ENCODE measurements at places on chromosomes 3 and 15.
A peak's percentile ranks its signal among the peaks of the same experiment; 100 is the strongest.

- DNase-seq, result peak; percentile 13
Measured at GRCh38 chr15:96115642-96116041, 214.9 kb upstream of the NR2F2 start.

DNA sequence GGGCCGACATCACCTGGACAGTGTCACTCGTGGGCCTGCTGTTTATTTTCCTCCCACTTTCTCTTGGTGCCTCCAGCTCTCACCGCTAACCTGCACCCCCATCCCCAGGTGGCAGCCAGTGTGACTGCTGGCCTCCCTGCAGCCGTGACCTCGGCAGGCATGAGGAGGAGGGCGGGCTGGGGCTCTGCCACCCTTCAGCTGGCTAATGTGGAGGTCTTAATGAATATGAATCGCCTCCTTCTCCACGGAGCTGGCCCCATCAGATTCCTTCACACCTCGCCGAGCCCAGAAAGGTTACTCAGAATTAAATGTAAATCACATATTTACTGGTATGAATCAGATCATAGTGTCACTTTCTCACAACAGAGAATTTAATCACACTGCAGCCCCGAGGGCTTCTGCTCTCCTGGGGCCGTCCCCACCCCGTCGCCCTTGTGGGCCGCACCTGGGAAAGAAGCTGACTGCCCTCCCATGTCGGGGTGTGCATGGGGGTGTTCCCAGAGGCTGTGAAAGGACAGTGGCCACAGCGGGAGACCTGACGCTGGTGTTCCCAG is 171.1 kb upstream of the TLE3 start:
- DNase-seq, result no peak

GRCh38 chr3:127858521-127858920 is 36.2 kb upstream of the MGLL start:
- no peak for DNase-seq

GRCh38 chr3:177410730-177411129 is 213.4 kb upstream of the TBL1XR1 start:
- no peak for DNase-seq

- DNase-seq, result peak; percentile 6
Measured at GRCh38 chr3:110243081-110243480, 828.5 kb upstream of the NECTIN3 start.

- DNase-seq, result no peak
Measured at GRCh38 chr3:141129541-141130011, 78.4 kb downstream of the SPSB4 start.
